ENCODE measurements at places on chromosomes 3 and 15.

DNA sequence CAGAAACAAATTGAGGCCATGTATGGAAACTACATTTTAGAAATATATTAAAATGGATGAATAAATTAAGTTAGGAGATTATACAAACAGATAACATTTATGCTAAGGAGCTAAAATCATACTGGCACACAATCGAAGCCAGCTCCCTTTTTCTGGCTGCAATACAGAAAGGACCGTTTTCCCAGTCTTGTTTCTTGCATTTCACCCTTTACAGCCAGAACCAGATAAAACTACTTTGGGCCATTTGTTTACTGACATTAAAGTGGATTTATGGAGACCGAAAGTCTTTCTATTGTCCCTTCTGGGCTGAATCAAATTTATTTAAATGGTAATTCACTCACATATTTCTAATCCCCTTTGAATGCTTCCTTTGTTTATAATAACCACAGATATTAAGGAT is 50.1 kb upstream of the CNTN3 start:
- DNase-seq: no peak

- no peak for DNase-seq
Measured at GRCh38 chr3:179450261-179450701, 989 bp downstream of the GNB4 start.

DNA sequence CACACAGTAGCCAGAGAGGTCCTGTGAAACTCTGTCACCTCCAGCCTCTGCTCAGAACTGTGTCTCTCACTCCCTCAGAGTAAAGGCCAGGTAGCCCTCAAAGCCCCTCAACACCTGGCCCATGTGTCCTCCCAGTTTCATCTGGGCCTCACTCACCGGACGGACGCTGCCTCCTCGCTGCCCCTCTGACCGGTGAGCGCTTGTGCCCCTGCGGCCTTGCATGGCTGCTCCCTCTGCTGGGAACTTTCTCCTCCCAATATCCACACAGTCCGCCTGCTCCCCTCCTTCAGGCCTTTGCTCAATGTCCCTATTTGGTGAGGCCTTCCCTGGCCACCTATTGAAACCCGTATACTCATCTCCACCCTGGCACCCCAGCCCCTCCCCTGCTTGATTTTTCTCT is 36.8 kb upstream of the TRH start:
- DNase-seq: no peak

DNA sequence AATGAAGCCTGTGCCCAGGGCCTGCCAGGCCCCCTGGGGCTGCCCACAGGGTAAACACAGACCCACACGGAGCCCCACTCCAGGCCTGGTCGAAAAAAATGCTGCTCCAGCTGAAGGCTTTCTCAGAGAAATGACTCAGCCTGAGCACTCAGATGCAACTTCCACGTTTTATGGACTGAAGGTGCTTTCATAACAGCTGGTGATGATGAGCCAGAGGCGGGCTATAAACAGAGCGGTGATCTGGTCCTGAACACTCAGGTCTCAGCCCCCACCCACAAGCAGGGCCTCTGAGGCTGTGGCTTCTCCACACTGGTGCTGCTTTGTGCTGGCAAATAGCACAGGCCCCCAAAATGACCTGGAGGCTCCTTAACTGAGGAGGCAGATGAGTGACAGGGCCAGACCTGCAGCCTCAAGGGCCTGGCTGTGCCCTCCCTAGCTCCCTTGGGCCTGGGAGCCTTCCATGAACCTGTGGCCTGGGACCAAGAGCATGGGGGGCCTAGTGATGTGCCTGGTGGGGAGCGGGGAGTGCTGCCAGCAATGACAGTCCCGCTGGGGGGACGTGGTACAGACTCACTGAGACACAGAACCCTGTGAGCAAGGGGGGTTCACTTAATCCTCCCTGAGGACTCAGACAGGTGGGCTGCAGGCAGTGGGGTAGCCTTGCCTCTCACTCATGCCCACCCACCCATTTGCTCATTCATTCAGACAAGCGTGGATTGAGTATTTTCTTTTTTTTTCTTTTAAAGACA is 23.0 kb upstream of the FURIN start:
- peak; percentile 51 for DNase-seq

GRCh38 chr3:75303741-75304140 is 360.4 kb upstream of the FRG2C start:
- DNase-seq: no peak

GRCh38 chr15:99414755-99415731 is 150.7 kb upstream of the MEF2A start:
- no peak for DNase-seq

- DNase-seq: peak; percentile 34
Measured at GRCh38 chr15:37764733-37765191, 169.7 kb upstream of the TMCO5A start.

All from HTR-8/SVneo (cell line).